ENCODE measurements at places on chromosomes 13 and 19. TPM values are rescaled to one million over a fixed set of nuclear protein-coding genes. Genes with fewer than 3 reads are reported as not detected.

The LHB gene
- 1.6 TPM for polyA plus RNA-seq

The ZSCAN1 gene
- polyA plus RNA-seq, result not detected

The FFAR2 gene
- 0.95 TPM for polyA plus RNA-seq

The IFNL3 gene
- polyA plus RNA-seq, result not detected

The ZNF880 gene
- 18.8 TPM for polyA plus RNA-seq

The FBXW9 gene
- 8.5 TPM for polyA plus RNA-seq

The INAFM1 gene
- polyA plus RNA-seq, result 5.9 TPM

The PGLYRP2 gene
- 0.54 TPM for polyA plus RNA-seq

The LILRA1 gene
- 0.54 TPM for polyA plus RNA-seq

The TNFSF9 gene
- 0.37 TPM for polyA plus RNA-seq

The CCDC8 gene
- polyA plus RNA-seq, result 2.0 TPM

The GRIK5 gene
- 1.6 TPM for polyA plus RNA-seq

The ZNF841 gene
- polyA plus RNA-seq, result 7.6 TPM

The ZNF497 gene
- polyA plus RNA-seq, result not detected

The COX7A1 gene
- 1.3 TPM for polyA plus RNA-seq

The LPAR2 gene
- 10.7 TPM for polyA plus RNA-seq

The ZBTB7A gene
- 16.8 TPM for polyA plus RNA-seq

The CALR3 gene
- polyA plus RNA-seq, result not detected

The RNF113B gene
- not detected for polyA plus RNA-seq

The SYCN gene
- polyA plus RNA-seq, result not detected

The CYP4F3 gene
- polyA plus RNA-seq, result 4.7 TPM

The ATXN8OS gene
- not detected for polyA plus RNA-seq

The B3GNT8 gene
- 27.5 TPM for polyA plus RNA-seq

The PTGER1 gene
- polyA plus RNA-seq, result 0.37 TPM

The CRB3 gene
- polyA plus RNA-seq, result 54.8 TPM

The OR4F17 gene
- polyA plus RNA-seq, result 0.07 TPM

All from small intestine (tissue), 16 donors.